ENCODE measurements at places on chromosomes 5 and 9. TPM values are rescaled to one million over a fixed set of nuclear protein-coding genes. Genes with fewer than 3 reads are reported as not detected.

Gene DIMT1
- total RNA-seq: 49.9 TPM

Gene RNF14
- 60.5 TPM for total RNA-seq

Gene TAF1L
- total RNA-seq: not detected

Gene PTPRD
- 10.0 TPM for total RNA-seq

Gene RASEF
- total RNA-seq: 0.08 TPM

Gene CCL21
- total RNA-seq: not detected

Gene SPATA9
- not detected for total RNA-seq
